PC-9 (cell line): ENCODE measurements at places on chromosomes 4 and X. TPM values are rescaled to one million over a fixed set of nuclear protein-coding genes. Genes with fewer than 3 reads are reported as not detected.

Gene UGT2B15
- total RNA-seq, result not detected in 2 replicates

Gene COL25A1
- total RNA-seq, result not detected in 2 replicates

GRCh38 chr4:128393101-128393704 is 105.6 kb upstream of the PGRMC2 start:
- peaks cover 3% of the 10 kb centered on the region for H3K4me1 ChIP-seq
- no peaks in the 10 kb centered on the region for H3K36me3 ChIP-seq
- H3K4me3 ChIP-seq, result no peak overlapping the region

GRCh38 chrX:64394059-64394873 is 986 bp downstream of the MTMR8 start:
- no peak for DNase-seq
- no peak overlapping the region for H3K27ac ChIP-seq
- no peaks in the 10 kb centered on the region for H3K4me1 ChIP-seq
- H3K36me3 ChIP-seq, result no peaks in the 10 kb centered on the region

Gene PASD1
- total RNA-seq, result not detected in 2 replicates

DNA sequence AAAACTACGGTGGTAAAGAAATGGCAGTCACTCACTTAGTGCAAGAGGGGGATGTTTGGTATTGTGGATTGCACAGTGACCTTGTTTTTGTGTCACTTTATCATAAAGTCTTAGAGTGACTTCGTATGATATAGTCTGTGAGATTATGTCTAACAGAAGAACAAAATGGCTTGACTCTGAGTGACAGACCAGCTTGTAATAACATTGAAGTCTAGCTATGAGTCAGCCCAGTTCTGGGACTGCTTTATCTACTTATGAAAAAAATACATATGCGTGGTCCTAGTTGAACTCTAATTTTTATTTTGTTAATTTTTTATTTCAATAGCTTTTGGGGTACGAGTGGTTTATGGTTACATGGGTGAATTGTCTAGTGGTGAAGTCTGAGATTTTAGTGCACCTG is 20.0 kb downstream of the DCLK2 start:
- H3K27ac ChIP-seq, result no peak overlapping the region
- no peak overlapping the region for H3K4me3 ChIP-seq
- H3K36me3 ChIP-seq, result no peaks in the 10 kb centered on the region

Gene FHIP1A
- 33.7 and 35.5 TPM in 2 replicates for total RNA-seq

DNA sequence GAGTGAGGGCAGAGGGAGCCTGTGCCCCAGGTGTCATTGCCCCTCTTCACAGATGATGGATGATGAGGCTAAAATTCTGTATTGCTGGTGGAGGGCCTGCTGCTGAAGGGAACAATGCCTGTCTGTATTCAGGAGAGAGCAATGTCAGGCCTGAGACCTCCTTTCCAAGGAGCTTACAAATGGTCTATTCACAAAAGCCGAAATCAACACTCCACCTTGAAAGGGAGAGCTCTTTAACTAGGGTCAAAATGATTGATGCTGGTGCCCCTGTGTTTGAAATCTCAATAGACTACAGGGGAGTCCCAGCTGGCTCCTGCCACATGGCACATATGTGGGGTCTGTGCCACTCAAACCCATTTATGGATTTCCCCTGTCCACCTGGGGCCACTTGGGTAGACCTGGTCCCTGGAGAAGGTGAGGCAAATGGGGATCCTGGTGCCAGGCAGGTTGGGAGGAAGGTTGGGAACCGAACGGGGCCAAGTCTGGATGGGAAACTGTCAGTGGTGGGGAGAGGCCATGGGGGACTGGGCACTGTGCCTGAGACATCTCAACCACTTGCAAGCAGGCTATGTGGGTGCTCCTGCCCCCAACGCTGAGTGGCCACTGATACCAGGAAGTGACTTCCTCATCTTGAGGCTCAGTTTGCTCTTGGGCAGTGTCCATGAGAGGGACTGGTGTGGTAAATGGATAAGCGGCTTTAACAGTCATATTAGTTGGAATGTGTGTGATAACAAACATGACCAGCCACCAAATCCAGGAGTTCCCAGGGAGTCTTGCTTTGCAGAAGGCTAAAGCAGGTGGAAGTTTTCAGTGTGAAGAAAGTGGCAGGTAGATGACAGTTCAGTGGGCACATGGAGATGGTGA is 223.8 kb upstream of the PSAPL1 start:
- H3K4me1 ChIP-seq, result no peaks in the 10 kb centered on the region
- H3K27me3 ChIP-seq, result no peaks in the 10 kb centered on the region
- peak; percentile 39 for DNase-seq
- no peak overlapping the region for H3K27ac ChIP-seq
- no peaks in the 10 kb centered on the region for H3K36me3 ChIP-seq

Gene PHOX2B
- total RNA-seq, result not detected in 2 replicates

- H3K36me3 ChIP-seq, result no peaks in the 10 kb centered on the region
- H3K27me3 ChIP-seq, result no peaks in the 10 kb centered on the region
- no peak for DNase-seq
- H3K27ac ChIP-seq, result no peak overlapping the region
Measured at GRCh38 chr4:111362941-111363361, 740.1 kb upstream of the PITX2 start.

DNA sequence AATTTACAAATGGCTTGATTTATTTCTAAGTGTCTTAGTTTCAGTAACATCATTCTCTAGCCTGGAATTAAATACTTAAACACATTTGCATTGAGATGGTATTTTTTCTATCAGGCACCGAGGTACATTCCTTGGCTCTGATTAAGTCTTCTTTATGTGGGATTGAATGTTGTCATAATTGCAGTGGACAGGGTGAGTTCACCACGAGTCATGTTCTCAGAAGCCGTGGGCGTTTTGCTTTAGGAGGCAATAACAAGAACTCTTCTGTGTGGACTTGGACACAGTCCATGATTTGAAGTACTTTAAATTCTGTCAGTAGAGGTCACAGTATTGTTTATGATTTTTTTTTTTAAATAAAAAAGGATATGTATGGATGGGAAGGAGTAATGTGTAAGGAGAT is 57.1 kb upstream of the EFHC2 start:
- DNase-seq, result peak; percentile 4
- no peak overlapping the region for H3K4me3 ChIP-seq
- H3K27ac ChIP-seq, result no peak overlapping the region
- no peaks in the 10 kb centered on the region for H3K36me3 ChIP-seq

- H3K27me3 ChIP-seq, result no peaks in the 10 kb centered on the region
- DNase-seq, result peak; percentile 27
- peak overlapping the region; percentile 60 for H3K4me3 ChIP-seq
- H3K4me1 ChIP-seq, result no peaks in the 10 kb centered on the region
- H3K36me3 ChIP-seq, result no peaks in the 10 kb centered on the region
Measured at GRCh38 chrX:105821471-105822121, 743 bp upstream of the NRK start.

DNA sequence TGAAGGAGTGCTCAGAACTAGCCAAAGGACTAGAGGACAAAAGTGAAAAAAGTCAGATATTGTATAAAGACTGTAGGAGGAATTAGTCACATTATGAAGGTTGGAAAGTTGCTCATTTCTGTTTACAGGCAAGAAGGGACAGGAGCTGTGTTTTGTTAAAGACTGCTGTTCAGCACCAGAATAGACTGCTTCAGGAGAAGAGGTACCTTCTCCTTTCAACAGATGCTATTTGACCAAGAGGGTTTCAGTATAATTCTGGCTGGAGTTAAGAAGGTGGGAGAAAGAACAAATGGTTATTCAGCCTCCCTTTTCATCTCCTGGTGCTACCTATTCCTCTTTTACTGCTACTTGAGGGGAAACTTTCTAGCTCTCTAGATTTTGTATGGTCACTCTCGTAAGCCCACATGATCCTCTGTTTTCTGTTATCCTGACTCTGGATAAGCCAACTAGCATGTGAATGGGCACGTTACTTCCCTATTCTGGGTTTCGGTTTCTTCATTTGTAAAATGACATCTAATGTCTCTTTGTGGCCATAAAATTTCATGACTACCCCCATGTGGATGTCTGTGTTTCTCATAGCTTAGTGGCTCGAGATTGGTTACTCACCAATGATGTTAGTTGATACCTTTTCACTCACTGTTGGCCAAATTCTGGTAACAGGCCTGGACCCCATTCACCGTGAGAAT is 68.9 kb downstream of the SH2D1A start:
- H3K4me1 ChIP-seq, result no peaks in the 10 kb centered on the region
- no peak overlapping the region for H3K4me3 ChIP-seq
- no peak overlapping the region for H3K27ac ChIP-seq
- no peak for DNase-seq

DNA sequence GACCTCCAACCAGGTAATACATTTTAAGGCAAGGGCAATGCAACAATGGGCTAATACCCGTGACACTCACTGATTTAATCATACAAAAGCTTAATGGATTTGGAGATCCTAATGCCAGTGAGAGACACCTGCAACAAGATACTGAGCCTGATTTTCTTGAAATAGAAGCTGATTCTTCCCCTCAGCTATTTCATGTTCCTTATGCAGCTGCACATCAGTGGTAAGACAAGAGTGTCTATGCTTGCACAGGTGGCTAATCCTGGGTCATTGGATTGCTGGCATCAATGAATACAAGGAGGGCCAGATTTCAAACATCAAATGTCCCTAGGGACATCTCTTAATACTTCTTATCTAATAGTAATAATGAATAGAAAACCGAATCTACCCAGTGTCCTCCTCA is 139.7 kb downstream of the PPARGC1A start:
- no peaks in the 10 kb centered on the region for H3K36me3 ChIP-seq
- H3K27ac ChIP-seq, result no peak overlapping the region
- H3K27me3 ChIP-seq, result no peaks in the 10 kb centered on the region
- no peak for DNase-seq
- no peaks in the 10 kb centered on the region for H3K4me1 ChIP-seq
- no peak overlapping the region for H3K4me3 ChIP-seq

Gene HPRT1
- total RNA-seq, result 49.4 and 61.7 TPM in 2 replicates

DNA sequence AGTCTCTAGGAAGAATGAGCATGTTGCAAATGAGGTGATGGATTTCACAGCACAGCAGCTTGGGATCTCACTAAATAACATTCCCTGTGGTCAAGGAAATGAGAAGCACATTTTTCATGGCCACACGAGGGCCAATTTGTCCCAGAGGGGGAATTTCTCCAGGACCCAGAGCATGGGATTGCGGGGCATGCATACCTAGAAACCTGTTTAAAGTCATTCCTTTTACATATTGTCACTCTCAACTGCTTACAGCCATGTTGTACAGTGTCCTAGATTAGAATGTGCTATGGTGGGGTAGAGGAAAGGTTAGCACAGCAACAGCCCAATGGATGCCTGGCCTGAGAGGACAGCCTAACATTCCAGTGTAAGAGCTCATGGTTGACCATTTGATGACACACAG is 37.4 kb upstream of the NLGN4X start:
- no peaks in the 10 kb centered on the region for H3K36me3 ChIP-seq
- DNase-seq, result peak; percentile 40
- H3K4me1 ChIP-seq, result no peaks in the 10 kb centered on the region
- no peaks in the 10 kb centered on the region for H3K27me3 ChIP-seq
- no peak overlapping the region for H3K4me3 ChIP-seq

Gene HTR2C
- 0.28 and 0.33 TPM in 2 replicates for total RNA-seq

- no peak overlapping the region for H3K27ac ChIP-seq
- no peak overlapping the region for H3K4me3 ChIP-seq
- DNase-seq, result no peak
Measured at GRCh38 chrX:72031634-72032033, 100.1 kb downstream of the RTL5 start.

DNA sequence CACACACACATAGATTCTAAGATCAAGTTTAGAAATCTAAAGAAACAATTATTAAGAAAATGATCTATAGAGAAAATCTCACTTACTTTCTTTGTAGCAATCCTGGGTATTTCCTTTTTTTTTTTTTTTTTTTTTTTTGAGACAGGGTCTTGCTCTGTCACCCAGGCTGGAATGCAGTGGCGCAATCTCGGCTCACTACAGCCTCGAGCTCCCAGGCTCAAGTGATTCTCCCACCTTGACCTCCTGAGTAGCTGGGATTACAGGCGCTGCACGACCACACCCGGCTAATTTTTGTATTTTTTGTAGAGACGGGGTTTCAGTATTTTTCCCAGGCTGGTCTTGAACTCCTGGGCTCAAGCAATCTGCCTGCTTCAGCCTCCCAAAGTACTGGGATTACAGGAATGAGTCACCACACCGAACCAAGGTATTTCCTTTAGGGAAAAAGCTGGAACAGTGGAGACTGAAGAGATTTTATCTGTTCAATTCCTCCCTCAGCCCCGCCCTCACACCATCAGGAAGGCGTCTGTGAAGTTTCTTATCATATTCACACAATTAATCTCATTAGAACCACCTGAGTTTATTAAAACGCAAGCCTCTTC is at the start of gene TRIML2:
TRIML2 (minus strand) TSS at position 447 of the 599 bp plus-strand sequence. CDS start 4,235 bp downstream, outside the sequence.
- H3K27me3 ChIP-seq, result no peaks in the 10 kb centered on the region
- H3K27ac ChIP-seq, result 0 out of 2 replicates have a peak within 1 kb of the TSS, but pooled peaks have one; percentile 19
- H3K4me1 ChIP-seq, result no peaks in the 10 kb centered on the region
- H3K4me3 ChIP-seq, result no peak within 1 kb of the TSS
- peak; percentile 43 for DNase-seq

- no peaks in the 10 kb centered on the region for H3K36me3 ChIP-seq
- H3K27me3 ChIP-seq, result no peaks in the 10 kb centered on the region
- H3K4me1 ChIP-seq, result no peaks in the 10 kb centered on the region
- no peak for DNase-seq
Measured at GRCh38 chr4:18463987-18464559, 442.5 kb upstream of the LCORL start.

GRCh38 chr4:137025484-137026059 is 506.7 kb downstream of the PCDH18 start:
- no peaks in the 10 kb centered on the region for H3K27me3 ChIP-seq
- H3K36me3 ChIP-seq, result no peaks in the 10 kb centered on the region
- DNase-seq, result no peak
- H3K27ac ChIP-seq, result no peak overlapping the region
- no peak overlapping the region for H3K4me3 ChIP-seq

DNA sequence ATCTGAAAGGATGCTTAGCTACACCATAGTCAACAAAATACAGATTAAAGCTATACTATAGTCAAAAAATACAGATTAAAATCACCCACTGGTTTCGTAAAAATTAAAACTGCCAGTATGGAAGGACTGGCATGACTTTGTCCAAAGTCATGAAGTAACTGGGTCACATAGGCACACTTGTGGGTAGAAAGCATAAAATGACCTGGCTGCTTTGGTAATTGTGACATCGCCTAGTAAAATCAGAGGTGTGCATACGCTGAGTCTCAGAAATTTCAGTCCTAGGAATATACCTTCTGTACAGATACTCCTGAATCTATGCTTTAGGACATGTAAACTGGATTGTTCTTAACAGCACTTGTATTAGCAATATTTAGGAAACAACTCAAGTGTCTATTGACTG is 28.1 kb downstream of the CLNK start:
- no peak overlapping the region for H3K4me3 ChIP-seq
- no peaks in the 10 kb centered on the region for H3K27me3 ChIP-seq
- no peak for DNase-seq
- H3K4me1 ChIP-seq, result peaks cover 21% of the 10 kb centered on the region
- H3K27ac ChIP-seq, result peak overlapping the region; percentile 48

- H3K27ac ChIP-seq, result no peak overlapping the region
- H3K4me3 ChIP-seq, result no peak overlapping the region
- H3K36me3 ChIP-seq, result no peaks in the 10 kb centered on the region
- H3K4me1 ChIP-seq, result no peaks in the 10 kb centered on the region
Measured at GRCh38 chrX:103157496-103158316, 57.2 kb upstream of the BEX4 start.

Gene ZCCHC18
- total RNA-seq, result not detected in 2 replicates

GRCh38 chrX:46759645-46759974 is 692 bp upstream of the SLC9A7 start:
- H3K4me3 ChIP-seq, result peak overlapping the region; percentile 56; the same call in 1 of the 2 replicates
- H3K27me3 ChIP-seq, result no peaks in the 10 kb centered on the region
- H3K36me3 ChIP-seq, result no peaks in the 10 kb centered on the region
- peaks cover 11% of the 10 kb centered on the region for H3K4me1 ChIP-seq
